ENCODE measurements at places on chromosomes 7 and 10. TPM values are rescaled to one million over a fixed set of nuclear protein-coding genes. Genes with fewer than 3 reads are reported as not detected.

Gene CNPY1
- total RNA-seq, result not detected

Gene CCL24
- 2.7 TPM for total RNA-seq

Gene TCAF2
- 9.0 TPM for total RNA-seq

Gene VAX1
- total RNA-seq, result not detected

Gene LRIT1
- not detected for total RNA-seq

Gene ZPBP
- not detected for total RNA-seq

Gene GRM3
- not detected for total RNA-seq

Gene ZNF655
- total RNA-seq, result 133 TPM

Gene LMOD2
- total RNA-seq, result not detected

Gene ARHGEF35
- 15.5 TPM for total RNA-seq

Gene DGKB
- total RNA-seq, result not detected

Gene PLCE1
- total RNA-seq, result 2.2 TPM

Data from suprapubic skin (tissue), 4 donors.